KG1 (cell line): ENCODE measurements at places on chromosomes 1 and 21.

DNA sequence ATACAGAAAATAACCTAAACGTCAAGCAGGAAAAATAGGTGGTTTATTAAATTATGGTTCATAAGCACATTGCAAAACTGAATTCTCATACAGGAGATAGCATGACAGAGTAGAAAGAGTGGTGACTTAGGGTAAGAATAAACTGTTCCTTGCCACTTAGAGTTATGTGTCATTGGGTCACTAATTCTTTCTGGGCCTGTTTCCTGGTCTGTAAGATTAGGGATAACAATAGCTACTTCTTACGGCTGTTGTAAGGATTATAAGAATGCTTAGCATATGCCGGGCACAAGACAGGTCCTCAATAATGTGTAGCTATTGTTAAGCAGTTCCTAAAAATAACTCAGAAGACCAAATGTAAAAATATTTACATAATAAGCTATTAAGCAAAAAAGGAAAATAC is 24.2 kb downstream of the SNRNP40 start:
- DNase-seq, result no peak

- no peak for DNase-seq
These were observed 162.3 kb upstream of the APP start for GRCh38 chr21:26332867-26333266.

- DNase-seq, result no peak
These were observed 63.1 kb upstream of the IFNLR1 start for GRCh38 chr1:24250224-24250623.

DNA sequence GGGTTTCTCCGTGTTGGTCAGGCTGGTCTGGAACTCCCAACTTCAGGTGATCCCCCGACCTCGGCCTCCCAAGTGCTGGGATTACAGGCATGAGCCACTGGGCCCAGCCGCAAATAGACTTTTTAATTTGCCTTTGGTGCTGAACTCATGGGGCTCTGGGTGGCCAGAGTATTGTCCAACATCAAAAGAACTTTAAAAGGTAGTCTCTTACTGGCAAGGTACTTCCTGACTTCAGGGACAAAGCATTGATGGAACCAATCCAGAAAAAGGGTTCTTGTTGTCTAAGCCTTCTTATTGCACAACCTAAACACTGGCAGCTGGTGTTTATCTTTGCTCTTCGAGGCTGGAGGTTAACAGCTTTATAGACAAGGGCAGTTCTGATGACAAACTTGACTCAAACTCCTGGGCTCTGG is 3.8 kb upstream of the KTI12 start:
- DNase-seq, result no peak

- DNase-seq, result no peak
These were observed 30.5 kb upstream of the CLCA4 start for GRCh38 chr1:86516335-86516734.

- DNase-seq, result no peak
These were observed 126.1 kb downstream of the CDC42BPA start for GRCh38 chr1:227192163-227192562.

GRCh38 chr1:195130598-195130997 is 1477.6 kb downstream of the KCNT2 start:
- DNase-seq, result no peak

- DNase-seq, result no peak
These were observed 8.6 kb upstream of the C1QTNF12 start for GRCh38 chr1:1255078-1255477.
